Stimulated activated CD4-positive, alpha-beta T cell treated with anti-CD3 and anti-CD28 coated beads, TNF-alpha, amount 100 ng/mL, for 48 hours (primary cell): ENCODE measurements at places on chromosomes 7 and 10.
A peak's percentile ranks its signal among the peaks of the same experiment; 100 is the strongest.

DNA sequence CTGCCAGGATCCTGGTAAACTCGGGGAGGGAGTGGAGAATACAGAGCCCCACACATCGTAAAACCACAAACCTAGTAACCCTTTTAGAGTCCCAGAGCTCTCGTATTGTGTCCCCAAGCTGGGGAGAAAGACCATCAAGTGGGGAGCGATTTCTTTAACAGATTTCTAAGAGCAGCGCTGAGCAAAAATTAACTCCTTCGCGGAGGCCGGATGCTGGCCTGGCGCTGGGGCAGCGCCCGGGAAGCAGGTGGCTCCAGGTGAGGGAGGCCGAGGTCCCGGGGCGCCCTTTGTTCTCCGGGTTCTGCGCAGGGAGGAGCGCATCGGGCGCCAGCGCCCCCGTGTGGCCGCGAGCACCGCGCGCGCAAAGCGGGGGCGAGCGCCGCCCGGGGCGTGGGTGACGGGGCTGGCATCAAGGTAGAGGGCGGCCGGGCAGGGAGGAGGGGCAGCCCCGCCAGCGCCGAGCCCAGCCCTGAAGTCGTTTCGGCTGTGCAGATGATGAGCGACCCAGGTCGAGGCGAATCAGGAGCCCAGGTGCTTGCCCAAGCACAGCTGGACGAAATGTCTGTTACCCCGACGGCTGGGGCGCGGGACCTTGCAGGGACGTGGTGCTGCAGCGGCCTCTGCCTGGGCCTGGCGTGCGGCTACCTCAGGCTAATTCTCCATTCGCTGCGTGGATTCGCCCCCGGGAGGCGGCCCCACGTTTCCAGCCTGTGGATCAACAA is 10.4 kb upstream of the FGFR2 start:
- DNase-seq: no peak

DNA sequence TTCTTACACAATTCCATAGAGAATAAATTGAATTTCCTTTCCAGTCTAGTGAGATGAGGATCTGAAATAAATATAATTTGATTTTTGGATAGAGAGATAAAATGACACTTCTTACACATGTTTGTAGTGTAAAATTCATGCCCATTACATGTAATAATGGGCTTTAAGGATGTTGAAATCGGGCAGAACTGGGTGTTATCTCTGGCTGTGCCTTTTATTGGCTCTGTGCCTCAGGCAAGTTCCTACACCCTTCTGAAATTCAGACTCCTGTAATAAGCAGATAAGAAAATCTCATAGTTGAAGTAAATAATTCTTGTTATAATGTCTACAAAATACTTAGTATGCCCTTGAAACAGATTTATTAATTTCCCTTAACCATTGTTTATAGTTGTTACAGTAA is 125.6 kb downstream of the SEMA3A start:
- no peak for DNase-seq

GRCh38 chr7:1028775-1029636 is 15.3 kb upstream of the GPR146 start:
- DNase-seq: peak; percentile 65

- no peak for DNase-seq
Observed at GRCh38 chr10:47076949-47077361, 165.7 kb downstream of the PTPN20 start.

DNA sequence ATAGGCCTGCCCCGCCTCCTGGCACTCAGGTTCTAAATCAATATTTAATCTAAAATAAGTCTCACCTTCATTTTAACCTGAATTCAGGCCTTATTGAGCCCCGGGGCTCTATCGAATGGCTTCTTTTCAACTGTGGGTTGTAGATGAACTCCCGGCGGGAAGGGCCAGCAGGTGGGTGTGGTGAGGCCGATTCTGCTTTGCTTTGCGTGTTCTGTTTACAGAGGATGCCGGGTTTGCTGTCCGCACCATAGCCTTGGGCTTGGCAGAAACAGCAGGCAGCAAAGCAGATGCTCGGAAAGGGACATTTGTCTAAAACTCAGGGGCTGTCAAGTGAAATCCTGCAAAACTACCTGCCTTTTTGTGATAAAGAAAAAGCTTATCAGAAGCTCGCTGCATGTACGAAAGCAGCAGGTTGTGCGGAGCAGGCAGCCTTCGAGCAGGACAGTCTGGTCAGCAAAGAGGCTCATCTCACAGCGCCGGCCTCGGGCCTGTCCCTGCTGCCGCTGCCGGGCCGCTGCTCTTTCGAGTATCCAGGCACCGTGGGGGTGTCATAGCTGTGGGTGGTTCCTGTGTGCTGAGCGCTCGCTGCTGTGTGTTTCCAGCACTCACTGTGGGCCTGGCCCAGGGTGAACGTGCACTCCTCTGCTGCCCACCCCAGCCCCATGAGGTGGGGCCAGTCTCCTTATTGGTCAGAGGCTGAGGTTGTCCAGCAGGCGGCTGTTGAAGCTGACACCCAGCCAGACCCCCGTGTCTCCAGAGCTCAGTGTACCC is 434.8 kb upstream of the FOXK1 start:
- no peak for DNase-seq

DNA sequence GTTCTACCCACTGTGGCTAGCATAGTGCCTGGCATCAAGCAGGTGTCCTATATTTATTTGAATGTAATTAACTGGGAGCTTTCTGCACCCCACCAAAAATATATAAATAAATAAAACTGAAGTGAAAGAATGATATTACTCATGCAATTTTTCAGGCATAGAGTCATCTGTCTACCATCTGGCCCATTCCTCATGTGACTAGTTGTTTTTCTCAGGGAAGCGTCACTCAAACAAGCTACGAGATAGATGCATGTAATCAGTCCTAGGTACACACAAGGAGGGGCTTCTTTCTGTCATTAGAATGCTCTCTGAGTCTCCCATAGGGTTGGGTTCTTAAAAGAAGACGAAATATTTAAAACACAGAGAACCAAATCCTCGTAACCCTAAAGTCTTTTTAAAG is 255.5 kb upstream of the KMT2E start:
- no peak for DNase-seq

DNA sequence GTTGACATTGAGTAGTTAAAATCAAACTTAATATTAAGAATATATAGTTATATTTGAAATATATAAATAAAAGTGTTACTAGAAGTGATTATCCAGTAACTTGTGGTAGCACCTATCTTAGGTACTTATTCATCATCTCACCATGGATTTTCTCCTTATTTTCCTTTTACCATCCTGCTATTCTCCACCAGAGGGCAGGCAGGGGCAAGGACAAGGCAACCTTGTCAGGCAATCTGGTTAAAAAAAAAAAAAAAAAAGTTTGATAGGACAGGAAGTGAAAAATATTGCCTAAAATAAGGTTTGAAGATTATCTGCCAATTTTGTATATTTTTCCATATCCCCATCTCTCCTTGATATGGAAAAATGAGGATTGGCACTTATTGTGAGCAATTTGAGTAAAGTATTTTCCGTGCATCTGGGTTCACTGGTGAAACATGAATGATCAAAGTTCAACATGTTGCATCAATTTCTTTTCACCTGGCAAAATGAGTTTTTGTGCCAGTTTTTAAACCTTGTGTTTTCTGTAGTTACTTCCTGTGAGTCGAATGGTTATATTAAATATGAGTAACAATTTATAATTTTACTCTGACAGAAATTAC is 256.7 kb downstream of the AGMO start:
- no peak for DNase-seq

DNA sequence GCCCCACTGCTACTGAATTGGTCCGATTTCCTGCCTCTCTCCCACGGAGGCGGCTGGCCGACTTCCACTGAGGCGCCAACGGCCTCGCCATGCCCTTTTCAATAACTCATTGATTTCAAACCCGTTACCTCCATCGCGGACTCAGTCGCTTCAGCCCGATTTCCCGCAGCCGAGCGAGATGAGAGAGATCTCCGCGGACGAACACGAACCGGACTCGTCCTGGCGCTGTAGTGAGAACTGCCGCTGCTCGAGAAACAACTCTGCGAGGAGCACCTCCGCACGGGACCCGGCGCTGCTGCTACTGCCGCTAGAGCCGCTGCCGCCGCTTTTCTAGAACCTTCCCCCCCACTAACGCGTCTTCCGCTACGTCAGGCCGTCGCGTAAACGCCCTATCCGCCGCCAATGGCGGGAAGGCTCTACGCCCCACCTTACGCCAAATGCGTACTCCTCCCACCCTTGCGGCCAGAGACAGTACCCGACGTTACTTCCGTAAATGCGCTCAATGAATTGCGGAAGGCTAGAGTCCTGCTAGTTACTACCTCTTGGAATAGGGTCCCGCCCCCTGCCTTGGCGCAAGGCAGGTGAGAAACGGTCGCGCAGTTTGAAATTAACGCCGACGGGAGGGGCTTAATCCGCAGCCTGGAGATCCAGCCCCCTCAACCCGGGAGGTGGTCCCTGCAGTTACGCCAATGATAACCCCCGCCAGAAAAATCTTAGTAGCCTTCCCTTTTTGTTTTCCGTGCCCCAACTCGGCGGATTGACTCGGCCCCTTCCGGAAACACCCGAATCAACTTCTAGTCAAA is at the start of gene HNRNPA2B1:
HNRNPA2B1 (minus strand) TSS at position 303 of the 803 bp plus-strand sequence; CDS start at position 134, 169 bp downstream.
- peak; percentile 94 for DNase-seq

GRCh38 chr7:155306673-155307470 is 9.2 kb downstream of the INSIG1 start:
- no peak for DNase-seq

DNA sequence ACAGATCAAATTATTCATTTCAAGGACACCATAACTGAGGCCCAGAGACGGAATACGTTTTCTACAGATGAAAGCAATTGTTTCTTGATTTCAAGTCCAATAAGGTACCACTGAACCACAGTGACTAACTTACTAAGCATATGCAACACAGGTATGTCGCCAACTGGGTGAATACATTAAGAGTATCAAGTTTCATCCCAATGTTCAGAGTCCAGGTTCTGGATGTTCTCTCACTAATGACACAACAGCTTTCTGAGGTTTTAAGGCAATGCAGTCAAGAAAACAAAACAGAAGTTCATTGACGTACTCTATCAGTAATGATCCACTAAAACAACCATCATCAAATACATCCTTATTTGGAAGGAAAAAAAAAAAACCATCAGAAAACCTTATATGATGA is 35.8 kb downstream of the NSUN6 start:
- DNase-seq: no peak

- DNase-seq: no peak
Observed at GRCh38 chr10:16728266-16728665, 89.0 kb downstream of the RSU1 start.

DNA sequence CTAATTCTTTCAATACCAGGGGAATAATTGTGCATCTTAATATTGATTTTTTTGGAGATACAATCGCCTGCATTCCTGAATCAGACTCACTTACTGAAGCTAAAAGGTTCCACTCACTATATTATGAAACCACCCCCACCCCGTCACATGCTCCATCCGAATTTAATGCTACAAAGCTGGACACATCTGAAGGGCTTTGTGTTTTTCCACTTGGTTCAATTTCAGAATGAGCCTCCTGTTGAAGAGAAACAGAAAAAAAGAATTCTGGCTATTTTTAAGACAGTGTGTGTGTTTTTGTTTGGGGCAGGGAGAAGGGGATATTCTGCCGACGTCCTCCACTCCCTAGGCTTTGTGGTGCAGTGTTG is 165.5 kb upstream of the TBX20 start:
- DNase-seq: no peak

DNA sequence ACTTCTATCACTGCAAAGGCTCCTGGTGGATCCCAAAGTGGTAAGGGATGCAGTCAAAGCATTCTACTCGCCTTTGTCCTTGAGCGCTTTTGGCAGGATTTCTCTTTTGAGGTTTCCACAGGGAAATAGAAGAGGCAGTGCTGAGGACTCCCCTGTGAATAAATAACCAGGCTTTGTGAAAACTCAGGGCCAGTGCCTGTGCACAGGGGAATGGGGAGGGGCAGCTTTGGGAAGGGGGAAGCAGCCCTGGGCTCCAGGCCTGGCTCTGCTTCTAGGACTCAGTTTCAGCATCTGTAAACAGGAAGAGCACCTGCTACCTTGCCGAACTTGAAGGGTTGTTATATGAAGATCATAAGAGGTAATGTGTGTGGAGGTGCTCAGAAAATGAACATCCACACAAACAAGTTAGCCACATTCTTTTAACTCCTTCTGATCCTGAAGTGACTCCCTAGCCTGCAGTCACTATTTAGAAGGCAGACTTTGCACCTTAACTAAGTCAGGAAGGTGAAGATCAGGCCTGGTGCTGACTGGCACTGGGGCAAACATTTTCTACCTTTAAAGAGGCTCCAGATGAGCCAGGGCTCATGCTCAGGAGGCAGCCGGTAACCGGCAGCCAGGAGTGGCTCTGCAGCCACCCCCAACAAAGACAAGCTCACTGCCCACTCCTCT is 22.5 kb upstream of the MMP21 start:
- DNase-seq: no peak

DNA sequence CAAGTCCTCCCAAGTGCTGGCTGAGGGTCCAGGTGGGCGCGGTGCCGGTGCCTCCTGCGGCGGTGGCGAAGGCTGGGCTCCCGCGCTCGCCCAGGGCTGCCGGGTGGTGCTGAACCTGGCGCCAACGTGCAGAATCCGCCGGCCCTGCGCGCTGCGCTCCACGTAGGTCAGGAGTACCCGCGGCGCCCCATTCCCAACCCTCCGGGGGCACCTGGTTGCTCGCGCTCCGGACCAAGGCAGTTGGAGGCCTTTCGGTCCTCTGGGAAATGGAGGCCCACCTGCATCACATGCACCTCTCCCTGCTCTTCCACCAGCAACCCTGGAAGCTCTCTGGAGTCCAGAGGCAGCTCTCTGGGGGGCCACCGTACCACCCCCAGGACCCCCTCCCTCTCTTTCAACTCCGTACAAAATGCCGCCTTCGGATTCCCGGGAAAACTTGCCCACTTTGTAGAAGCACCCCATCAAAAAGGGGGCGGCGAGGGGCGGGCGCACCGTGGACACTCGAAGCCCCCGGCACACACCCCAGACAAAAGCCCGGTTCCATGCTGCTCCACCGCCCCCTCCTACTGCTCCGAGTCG is 745 bp downstream of the SLC16A9 start:
- no peak for DNase-seq

DNA sequence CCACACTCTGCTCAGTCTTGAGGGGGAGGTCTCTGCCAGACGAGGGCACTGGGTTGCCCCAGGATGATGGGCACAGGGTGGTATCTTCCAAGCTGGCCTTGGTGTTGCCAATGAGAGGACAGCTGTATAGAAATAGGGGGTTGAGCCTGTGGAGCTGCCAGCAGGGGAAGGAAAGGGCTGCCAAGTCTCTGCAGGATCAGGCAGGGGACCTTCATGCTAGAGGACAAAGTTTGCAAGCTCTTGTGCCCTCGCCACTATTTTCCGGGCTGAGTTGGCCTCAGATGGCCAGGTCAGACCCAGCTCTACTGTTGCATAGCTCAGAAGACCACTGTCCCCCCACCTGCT is 68.7 kb downstream of the ARHGAP22 start:
- DNase-seq: no peak
